Fibroblast of skin of left quadriceps (primary cell): ENCODE measurements at places on chromosomes 5 and 9.

- peak; percentile 59 for DNase-seq
These were observed 34.6 kb downstream of the OXCT1 start for GRCh38 chr5:41835645-41836044.

DNA sequence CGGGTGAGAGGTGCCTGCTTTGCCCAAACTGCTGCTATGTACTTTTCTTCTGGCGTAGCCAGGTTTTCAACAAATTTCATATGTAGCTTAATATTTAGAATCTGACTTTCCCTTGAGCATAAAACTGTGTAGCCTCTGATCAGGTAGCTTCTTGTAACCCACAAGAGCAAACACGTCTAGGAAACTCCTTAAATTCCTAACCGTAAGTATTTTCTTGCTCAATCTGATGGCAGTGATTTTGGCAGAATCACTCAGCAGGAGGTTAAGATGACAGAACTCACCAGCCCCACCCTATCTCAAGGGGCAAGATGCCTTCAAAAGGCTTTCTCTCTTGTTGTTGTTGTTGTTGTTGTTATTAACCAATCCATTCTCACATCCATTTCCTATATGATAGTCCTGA, 20.8 kb downstream of the CKMT2 start:
- DNase-seq, result no peak

DNA sequence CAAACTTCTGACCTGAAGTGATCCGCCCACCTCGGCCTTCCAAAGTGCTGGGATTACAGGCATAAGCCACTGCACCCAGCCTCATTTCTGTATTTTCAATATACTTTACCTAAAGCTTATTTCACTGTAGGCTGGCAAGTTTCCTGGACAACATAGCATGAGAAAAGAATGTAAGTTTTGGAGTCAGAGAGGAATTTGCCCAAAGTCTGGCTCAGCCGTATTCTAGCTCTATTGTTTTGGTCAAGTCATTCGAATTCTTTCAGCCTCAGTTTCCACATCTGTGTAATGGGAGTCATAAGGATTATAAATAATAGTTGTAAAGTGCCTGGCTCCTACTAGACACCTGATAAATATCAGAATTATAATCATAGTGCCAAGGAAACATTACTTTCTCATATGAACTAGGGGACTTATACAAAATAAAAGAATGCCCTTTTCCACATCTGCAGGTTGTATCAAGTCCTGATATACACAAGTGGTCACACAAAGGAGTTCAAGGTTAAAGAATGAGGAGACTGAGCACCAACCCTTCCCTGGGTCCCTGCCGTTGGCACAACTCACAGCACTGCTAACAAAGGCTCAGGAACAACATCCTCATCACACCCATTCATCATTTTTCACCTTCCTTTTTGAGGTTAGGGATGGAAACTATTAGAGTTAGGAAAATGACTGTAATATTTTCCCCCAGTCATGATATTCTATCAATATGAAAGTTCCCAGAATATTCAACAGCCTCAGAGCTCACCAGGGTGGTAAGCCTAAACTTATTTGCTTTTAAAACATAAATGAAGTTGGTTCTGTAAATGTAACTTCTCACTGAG, 34.6 kb upstream of the RAI14 start:
- DNase-seq, result no peak

- DNase-seq, result no peak
These were observed 17.4 kb downstream of the FYB1 start for GRCh38 chr5:39201781-39202596.

DNA sequence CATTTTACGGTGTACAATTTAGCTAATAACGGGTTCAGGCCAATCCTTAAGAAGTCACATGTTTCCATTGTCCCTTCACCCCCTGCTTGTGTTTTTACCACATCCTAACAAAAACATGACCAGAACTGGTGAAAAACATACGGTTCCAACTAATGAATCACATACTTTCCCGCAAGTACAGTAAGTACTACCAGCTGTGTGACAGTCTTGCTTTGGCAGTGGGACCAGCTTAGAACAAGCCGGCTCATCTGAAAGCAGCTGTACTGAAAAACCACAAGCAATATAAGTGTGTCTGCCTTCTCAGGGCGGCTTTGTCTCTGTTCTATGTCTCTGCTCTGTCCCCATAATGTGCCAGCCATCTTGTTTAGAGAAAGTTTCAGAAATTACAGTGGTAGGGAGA, 242.5 kb downstream of the BNC2 start:
- DNase-seq, result peak; percentile 94

GRCh38 chr9:95822015-95822414, 53.5 kb upstream of the ERCC6L2 start:
- DNase-seq, result no peak

GRCh38 chr9:4258320-4259090, 41.4 kb downstream of the GLIS3 start:
- no peak for DNase-seq
